ENCODE measurements at places on chromosomes 16 and 17.

- DNase-seq = no peak
These were observed 170.1 kb upstream of the CDH13 start for GRCh38 chr16:82456683-82457082.

DNA sequence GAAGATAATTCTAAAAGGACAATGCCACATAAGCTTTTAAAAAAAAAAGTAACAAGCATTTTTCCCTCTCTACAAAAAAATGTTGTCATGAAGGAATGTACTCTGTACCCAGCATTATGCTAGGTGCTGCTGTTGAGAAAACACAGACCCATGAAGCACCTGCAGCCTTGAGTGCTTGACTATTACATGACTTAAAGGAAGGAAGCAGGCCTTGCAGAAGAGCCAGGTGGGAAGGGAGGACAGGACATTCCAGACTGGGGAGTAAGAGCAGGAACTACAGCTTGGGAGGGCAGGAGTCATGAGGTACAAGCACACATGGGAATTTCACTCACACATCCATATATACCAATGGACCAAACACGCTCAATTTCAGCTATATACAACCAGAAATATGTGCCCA lies 3.8 kb downstream of the MYO1D start:
- DNase-seq = no peak

DNA sequence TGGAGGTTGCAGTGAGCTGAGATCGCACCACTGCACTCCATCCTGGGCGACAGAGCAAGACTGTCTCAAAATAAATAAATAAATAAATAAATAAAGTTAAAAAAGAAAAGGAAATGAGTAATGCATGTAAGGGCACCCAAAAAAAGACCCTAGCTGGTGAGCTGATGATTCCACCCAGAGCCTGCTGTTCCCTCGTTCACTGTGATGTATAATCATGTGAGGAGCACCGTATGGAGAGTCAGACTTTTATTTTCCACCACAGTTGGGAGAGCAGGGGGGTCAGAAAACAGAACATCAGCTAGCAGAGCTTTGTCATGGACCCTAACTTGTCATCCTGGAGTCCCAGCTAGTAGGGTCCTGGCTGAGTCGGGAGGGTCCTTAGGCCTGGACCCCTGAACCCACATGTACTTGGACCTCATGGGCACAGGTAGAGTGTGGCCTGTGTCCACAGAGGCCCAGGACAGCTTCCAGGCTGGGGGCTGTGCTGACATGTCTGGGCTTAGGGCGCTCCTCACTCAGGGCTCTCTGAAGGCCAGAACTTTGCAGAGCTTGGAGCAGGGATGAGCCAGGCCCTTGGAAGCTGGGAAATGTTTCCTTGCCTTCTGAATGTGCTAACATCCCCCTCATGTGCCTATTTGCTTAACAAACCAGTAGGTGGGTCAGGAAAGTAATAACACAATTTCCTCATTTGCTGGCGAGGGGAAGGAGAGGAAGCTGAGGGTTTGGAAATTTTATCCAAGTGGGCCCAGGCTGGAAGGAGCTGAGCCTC lies 18.8 kb upstream of the LASP1NB start:
- DNase-seq = no peak

- DNase-seq = peak; percentile 64
These were observed 23.0 kb upstream of the EIF1 start for GRCh38 chr17:41665566-41666236.

GRCh38 chr16:85518398-85519049 lies 94.6 kb upstream of the GSE1 start:
- DNase-seq = no peak

All from NCI-H1436 treated with DMSO at 0.1 percent for 48 hours (cell line).